ENCODE measurements at places on chromosomes 13 and 19.

- no peak for DNase-seq
These were observed 1.1 kb upstream of the KCNJ14 start for GRCh38 chr19:48454150-48454730.

- DNase-seq: no peak
These were observed 1005.6 kb upstream of the SLC10A2 start for GRCh38 chr13:104071806-104072205.

DNA sequence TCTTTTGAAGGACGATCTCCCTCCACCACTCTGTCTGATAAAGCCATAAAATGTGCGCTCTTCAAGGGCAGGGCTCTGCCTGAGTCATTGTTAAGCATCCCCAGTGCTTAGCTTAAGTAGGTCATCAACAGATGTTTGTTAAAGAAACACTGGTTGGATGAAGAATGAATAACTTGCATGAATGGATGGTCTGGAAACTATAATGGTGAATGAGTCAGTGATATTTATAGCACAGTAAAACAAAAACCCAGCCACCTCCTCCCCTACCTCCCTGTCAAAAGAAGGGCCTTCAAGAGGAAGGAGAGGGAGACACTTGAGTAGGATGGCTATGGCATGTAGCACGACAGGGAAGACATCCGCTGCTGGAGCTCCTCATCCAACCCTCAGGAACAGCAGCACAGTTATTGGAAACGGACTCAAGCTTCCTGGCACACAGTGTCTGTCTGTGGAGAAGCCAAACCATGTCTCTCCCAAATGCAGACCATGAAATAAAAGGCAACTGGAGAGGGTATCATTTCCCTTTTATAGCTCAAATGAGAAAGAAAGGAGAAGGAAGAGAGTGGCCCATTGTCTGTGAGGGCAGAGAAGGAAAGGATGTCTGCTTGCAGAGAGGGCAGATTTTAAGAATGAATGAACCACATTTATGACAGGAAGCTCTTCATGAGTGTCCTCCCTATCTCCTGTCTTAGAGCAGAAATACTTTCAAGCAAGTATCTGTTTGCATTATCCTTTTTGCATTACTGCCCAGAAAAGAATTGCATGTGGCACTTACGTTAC lies 183.5 kb upstream of the UBL3 start:
- no peak for DNase-seq

DNA sequence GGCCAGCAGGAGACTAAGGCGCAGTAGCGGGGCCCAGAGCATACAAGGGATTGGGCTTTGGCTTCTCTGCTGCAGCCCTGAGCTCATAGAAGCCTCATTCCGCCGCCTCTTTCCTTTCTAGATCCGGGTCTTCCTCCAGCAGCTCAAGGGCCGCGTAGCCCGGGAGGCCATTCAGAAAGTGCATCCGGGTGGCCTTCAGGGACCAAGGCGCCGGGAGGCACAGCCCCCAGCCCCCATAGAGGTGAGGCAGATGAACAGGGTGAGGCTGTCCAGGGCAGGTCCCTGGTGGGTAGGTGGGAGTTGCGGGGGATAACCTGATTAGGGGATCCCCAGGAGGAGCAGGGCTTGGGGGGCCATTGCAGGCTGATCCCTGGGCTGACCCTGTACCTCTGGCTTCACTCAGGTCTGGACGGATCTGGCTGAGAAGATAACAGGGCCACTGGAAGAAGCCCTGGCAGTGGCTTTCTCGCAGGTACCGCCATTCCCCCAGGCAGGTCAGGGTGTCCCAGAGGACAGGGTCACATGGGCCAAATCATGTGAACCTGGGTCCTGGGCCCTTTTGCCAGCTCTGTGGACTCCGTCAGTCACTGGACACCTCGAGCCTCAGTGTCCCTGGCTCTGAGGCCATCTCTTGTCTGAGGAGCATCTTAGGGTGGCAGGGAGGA lies 1.3 kb downstream of the SNAPC2 start:
- no peak for DNase-seq

- DNase-seq: no peak
These were observed 830.9 kb upstream of the PCDH20 start for GRCh38 chr13:62246581-62246980.

GRCh38 chr19:38928391-38929001 lies 2.1 kb downstream of the SARS2 start:
- DNase-seq: no peak

- peak; percentile 98 for DNase-seq
These were observed 319 bp upstream of the DBP start for GRCh38 chr19:48637449-48637947.

DNA sequence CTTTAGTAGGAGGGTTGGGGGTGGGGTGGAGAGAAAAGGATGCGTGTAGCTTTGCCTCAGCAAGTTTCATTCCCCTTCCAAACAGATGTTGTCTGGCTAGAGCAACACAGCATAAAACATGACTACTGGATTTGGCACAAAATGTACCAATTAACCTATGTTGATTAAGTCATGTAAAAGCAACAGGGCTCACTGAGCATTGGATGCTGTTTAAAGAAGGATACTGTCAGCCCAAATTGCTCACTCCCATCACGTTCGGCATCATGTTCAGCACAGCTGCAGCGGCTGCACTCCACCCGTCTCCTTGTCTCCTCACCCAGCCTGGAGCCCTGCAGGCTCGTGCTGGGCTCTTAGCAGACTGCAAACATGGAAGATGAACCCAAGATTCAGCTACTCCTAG lies 77.5 kb downstream of the DLEU7 start:
- no peak for DNase-seq

DNA sequence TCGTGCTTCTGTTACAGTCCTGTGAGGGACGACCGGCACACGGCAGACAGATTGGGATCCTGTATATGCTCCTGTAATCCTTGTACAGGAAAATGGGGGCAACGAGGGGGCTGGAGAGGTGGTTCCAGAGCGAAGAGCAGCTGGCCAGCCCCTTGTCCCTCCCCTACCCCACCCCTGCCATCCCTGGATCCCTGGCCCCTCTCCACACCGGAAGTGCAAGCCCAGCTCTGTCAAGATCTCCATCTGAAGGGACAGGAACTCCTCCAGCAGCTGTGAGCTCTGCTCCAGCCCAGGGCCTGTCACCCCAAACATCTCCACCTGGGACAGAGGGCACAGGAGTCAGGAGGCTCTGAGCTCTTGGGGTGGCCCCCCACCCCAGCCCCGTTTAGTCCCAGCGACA lies 5.5 kb upstream of the CCER2 start:
- DNase-seq: no peak
